ENCODE measurements at places on chromosomes 16 and 17.

DNA sequence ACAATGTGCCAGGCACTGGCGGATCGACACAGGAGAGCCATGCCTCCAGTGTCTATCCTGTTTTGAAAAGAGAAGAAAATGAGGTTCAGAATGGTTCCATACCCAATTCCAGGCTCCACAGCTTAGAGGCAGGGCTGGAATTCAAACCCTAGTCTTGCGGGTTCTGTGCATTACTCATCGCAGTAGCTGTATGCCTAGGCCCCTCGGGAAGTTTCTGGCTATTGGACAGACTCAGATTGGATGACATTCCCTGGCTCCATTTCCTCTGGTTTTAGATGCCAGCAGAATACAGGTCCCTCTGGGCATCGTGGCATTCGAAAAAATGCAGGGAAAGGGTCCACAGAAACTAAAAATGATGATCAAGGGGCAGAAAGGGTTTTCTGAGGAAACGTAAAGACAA is 184.7 kb downstream of the COPRS start:
- no peaks in the 10 kb centered on the region for H3K4me1 ChIP-seq
- H3K4me3 ChIP-seq, result no peak overlapping the region
- no peak for DNase-seq

DNA sequence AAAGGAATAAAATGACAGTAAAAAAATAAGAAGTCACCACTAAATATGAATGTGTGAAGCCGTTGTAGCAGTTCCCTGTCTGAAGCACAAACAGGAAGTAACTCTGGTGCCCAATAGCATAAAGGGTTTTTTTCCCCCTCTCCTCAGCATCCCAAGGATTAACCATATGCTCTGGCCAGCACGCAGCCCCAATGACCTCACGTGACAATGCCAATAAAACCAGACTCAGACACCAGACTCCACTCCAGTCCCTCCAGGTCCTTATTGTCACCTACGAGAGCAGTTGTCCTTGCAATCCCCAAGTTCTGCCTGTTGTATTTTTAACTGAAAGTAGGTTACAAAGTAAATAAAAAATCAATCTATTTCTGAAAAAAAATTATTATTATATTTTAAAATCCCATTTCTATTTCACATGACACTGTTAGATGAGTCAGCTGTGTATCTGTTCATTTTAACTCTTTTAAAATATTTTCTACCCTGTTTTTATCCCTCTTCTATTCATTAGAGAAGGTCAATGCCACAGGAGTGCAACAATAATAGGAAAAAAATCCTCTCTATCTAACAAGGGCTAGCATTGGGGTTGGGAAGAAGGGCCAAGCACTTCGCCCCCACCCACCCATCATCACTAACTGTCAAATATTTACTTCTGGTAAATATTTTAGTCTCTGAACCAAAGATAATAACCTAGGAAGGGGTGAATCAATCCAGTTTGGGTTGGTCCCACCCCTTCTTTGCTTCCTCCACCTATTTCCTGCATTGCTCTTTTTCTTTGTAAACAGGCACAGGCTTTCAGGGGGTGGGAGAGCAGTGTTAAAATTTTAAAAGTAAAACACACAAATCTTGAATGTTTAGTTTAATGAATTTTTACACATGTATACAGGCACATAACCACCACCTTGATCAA is 6.6 kb downstream of the PRAC1 start:
- no peak overlapping the region for H3K27ac ChIP-seq
- no peak overlapping the region for H3K4me3 ChIP-seq
- H3K4me1 ChIP-seq, result no peaks in the 10 kb centered on the region

- DNase-seq, result no peak
- H3K36me3 ChIP-seq, result no peaks in the 10 kb centered on the region
- no peak overlapping the region for H3K27ac ChIP-seq
- H3K27me3 ChIP-seq, result peaks cover 68% of the 10 kb centered on the region
- H3K4me3 ChIP-seq, result no peak overlapping the region
- H3K4me1 ChIP-seq, result no peaks in the 10 kb centered on the region
Observed at GRCh38 chr16:86200722-86201121, 301.8 kb downstream of the IRF8 start.

GRCh38 chr17:50683434-50684287 is 24.1 kb downstream of the ANKRD40 start:
- no peak overlapping the region for H3K4me3 ChIP-seq
- 0 out of 2 replicates have a peak, but pooled peaks cover 8% of the 10 kb centered on the region for H3K27me3 ChIP-seq
- no peaks in the 10 kb centered on the region for H3K4me1 ChIP-seq
- DNase-seq, result no peak

GRCh38 chr17:77735566-77736198 is 222.8 kb upstream of the TNRC6C start:
- no peak overlapping the region for H3K4me3 ChIP-seq
- no peaks in the 10 kb centered on the region for H3K4me1 ChIP-seq
- no peaks in the 10 kb centered on the region for H3K27me3 ChIP-seq

DNA sequence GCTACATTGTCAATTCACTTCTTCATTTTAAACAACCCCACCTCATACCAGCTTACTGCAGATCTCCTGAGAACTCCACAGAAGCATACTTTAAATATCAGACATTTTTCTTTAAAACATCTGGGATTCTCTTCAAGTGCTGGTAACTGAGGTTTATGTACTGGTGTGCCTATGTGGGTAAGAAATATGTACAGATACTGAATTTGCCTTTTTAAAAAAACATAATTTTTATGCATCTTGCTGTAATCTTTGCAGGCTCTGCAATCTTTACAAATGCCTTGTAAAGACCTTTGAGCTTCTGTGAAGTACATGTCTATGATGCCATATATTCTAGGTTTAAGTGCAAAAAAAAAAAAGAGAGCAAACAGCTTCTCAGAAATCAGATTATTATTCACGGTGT is 127.6 kb upstream of the NOG start:
- no peak overlapping the region for H3K27ac ChIP-seq
- H3K36me3 ChIP-seq, result no peaks in the 10 kb centered on the region
- H3K4me3 ChIP-seq, result no peak overlapping the region
- H3K27me3 ChIP-seq, result no peaks in the 10 kb centered on the region

DNA sequence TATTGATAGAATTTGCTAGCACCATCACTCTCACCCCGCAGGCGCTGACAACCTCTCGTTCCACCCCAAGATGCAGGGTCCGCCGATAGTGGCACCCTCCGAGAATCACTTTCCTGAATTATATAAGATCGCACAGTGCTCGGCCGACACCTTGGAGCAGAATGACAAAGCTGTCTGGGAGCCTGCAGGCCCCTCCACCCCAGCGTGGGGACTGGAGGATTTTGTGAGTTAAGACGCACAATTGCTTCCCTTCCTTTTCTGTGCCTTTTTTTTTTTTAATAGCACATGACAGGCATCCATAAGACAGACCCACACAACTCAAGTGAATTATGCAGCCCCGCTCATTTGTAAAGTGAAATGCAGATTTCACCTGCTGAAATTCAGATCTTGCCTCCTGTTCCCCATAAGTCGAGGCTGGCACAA is 155.3 kb downstream of the C16orf78 start:
- H3K36me3 ChIP-seq, result no peaks in the 10 kb centered on the region
- peaks cover 34% of the 10 kb centered on the region for H3K27me3 ChIP-seq
- no peak for DNase-seq

- no peaks in the 10 kb centered on the region for H3K27me3 ChIP-seq
- peak; percentile 38 for DNase-seq
- 0 out of 2 replicates have a peak, but pooled peaks cover 2% of the 10 kb centered on the region for H3K4me1 ChIP-seq
Observed at GRCh38 chr16:79601092-79601930, 774 bp upstream of the MAF start.
